ENCODE measurements at places on chromosomes 12 and 14.

GRCh38 chr12:47052274-47052673 lies 27.1 kb upstream of the PCED1B start:
- no peak for DNase-seq

- no peak for DNase-seq
These were observed 89.6 kb downstream of the FBXW8 start for GRCh38 chr12:117000316-117000715.

DNA sequence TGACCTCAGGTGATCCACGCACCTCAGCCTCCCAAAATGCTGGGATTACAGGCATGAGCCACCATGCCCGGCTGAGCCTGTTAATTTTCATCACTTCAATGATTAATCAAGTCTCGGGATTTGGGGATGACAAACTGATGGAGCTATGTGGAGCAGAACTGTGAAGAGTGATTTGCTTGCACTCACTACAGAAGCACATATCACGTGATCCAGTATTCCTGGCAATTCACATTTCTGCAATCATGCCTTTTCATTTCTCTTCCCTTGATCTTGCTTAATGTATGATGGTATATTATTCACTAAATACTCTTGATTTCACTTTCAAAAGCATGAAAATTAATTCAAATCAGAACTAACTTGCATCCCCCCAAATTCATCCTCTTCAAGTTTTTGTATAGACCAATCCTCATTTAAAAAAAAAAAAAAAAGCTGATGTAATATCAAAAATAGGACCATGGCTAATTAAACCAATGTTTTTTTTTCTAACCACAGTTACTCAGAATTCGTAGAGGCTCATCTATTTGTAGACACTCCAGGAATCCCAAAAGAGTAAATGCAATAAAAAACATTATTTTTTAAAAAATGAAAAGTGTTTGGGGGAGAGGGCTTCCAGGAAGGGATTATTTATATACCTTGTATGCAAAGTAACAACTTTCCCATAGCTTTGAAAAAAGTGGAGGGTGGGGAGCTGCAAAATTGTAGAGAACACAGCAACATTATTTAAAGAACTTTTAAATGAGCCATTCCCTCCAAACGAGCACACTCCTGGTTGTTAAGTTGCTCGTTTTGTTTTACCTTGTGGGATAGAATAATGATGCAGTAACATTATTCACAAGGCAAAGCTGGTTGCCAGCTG lies 7.0 kb upstream of the ATXN2 start:
- no peak for DNase-seq

- DNase-seq: no peak
These were observed 204.8 kb upstream of the IGF1 start for GRCh38 chr12:102685172-102685571.
